ENCODE measurements at places on chromosomes 4 and X.

GRCh38 chr4:16083241-16084191 lies at the start of gene PROM1:
Gene PROM1 (minus strand): TSS chr4:16084023. CDS start chr4:16075906, 8,117 bp downstream.
- DNase-seq, result no peak

DNA sequence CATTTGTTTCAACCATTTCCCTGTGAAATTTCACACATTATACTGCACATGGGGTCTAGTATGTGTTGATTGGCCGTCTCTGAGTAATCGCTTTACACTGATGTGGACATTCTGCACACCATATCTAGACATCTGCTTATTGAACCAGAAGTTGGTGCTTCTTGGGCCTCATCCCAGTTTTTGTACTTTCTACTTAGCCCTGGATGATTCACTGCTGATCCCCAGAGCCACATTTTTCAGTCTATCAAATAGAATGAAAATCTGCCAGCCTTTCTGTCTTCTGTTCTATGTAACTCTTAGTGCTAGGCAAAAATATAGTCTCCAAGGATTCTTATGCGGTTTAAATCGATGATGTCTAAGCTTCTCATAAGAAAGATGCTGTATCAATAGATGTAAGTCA lies 40.5 kb upstream of the RELL1 start:
- DNase-seq, result no peak

DNA sequence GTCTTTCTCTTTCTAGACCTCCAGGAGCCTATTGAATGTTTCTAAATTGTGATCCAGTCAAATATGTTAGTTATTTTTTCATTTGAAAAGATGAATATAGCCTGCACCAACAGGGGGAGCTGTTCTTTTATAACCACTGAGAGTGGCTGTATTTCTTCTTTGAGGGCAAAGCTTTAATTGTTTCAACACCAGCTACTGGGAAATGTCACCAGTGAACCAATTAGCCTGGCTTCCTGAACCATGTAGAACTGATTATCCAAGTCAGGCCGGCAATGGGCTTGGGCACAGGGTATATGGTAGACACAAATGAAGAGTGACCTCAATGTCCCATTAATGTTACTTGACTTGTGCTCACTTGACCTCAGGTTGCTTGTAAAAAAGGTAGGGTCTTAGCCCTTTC lies 4.8 kb upstream of the DAPP1 start:
- no peak for DNase-seq

GRCh38 chrX:99301990-99302389 lies 1108.1 kb downstream of the PCDH19 start:
- DNase-seq, result no peak

DNA sequence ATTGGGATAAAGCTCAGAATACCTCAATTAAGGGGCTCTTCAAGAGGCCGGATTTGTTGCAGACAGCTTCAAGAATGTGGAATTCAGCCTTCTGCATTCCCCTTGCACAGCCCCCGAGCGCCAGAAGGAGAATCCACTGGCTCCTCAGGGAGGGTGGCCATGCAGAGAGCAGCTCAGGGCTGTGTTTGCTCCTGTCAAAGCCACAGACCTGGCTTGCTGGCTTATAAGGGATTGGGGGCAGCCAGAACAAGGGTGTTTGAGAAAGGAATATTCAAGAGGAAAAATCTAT lies 36.8 kb downstream of the ING2 start:
- no peak for DNase-seq

- DNase-seq, result no peak
Observed at GRCh38 chr4:98293104-98293887, 32.1 kb downstream of the RAP1GDS1 start.

GRCh38 chr4:73811841-73812240 lies 24.6 kb upstream of the CXCL6 start:
- DNase-seq, result no peak

- no peak for DNase-seq
Observed at GRCh38 chr4:106953036-106953705, 82.9 kb downstream of the DKK2 start.

- peak; percentile 81 for DNase-seq
Observed at GRCh38 chrX:69153060-69153730, 12.1 kb downstream of the PJA1 start.

- DNase-seq, result no peak
Observed at GRCh38 chr4:56821381-56822243, at the start of gene SPINK2. Gene SPINK2 (minus strand): TSS chr4:56821701. CDS start chr4:56821662, 39 bp downstream.

GRCh38 chrX:19810802-19811201 lies 76.6 kb downstream of the SH3KBP1 start:
- no peak for DNase-seq

- DNase-seq, result no peak
Observed at GRCh38 chrX:100479329-100479728, 69.3 kb upstream of the PCDH19 start.

- DNase-seq, result no peak
Observed at GRCh38 chr4:146368209-146368608, 153.5 kb downstream of the SLC10A7 start.

GRCh38 chr4:99395595-99396364 lies 39.4 kb downstream of the ADH7 start:
- no peak for DNase-seq

DNA sequence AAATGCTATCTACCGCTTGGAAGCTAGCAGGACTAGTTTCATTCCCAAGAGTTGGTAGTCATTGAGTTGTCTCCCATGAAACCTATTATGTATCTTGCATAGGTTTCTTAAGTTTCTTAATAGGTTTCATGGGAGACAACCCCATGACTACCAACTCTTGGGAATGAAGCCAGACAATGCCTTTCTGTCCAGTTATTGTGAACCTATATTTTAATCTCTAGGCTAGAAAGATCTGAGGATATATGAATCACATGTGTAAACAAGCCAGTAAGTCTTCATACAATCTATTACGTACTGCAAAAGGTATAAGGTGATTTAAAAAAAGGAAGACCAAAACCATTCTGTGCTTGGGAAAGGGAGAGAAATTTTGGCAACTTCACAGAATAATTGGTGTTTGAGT lies 162.6 kb downstream of the INPP4B start:
- no peak for DNase-seq

DNA sequence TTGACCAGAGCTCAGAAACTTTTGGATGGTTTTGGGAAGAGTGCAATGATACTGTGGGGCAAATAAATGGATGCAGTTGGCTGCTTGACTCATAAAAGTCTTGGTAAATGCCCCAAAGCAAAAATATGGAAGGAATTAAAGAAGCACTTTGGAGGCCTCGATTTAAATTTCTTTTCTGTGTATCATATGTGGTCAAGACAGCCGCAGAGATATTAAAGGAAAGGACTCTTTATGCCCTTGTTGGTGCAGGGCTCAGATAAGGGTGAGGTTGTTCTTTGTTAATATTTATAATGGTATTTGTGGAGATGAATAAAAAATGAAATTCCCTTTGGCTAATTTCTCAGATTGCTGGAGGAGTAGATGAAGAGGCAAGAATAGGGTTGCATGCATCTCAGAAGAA lies 90.2 kb downstream of the NHS start:
- DNase-seq, result no peak

- no peak for DNase-seq
Observed at GRCh38 chr4:92303621-92304027, at the start of gene GRID2. Gene GRID2 (plus strand): TSS chr4:92303966.

- DNase-seq, result no peak
Observed at GRCh38 chr4:145351162-145351561, 130.5 kb upstream of the SMAD1 start.

DNA sequence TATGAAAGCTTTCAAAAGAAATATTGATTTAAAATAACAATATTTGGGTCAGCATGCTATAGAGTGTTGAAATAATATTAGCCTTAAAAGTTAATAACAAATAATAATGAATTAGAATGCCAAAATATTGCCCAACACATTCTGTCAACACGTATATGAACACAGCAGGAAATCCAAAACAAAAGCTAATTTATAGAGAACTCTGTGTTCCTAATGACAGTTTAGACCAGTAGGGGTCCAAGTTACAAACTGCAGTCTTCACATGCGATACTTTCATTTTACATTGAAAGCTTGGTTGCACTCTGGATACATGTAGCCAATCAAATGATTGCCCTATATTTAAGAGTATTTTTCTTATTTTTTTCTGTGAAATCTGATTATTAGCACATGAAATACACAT lies 274.4 kb downstream of the DCTD start:
- no peak for DNase-seq

- no peak for DNase-seq
Observed at GRCh38 chr4:153963216-153963615, 174.3 kb upstream of the SFRP2 start.

- no peak for DNase-seq
Observed at GRCh38 chrX:150907474-150907873, 9.0 kb upstream of the CD99L2 start.

DNA sequence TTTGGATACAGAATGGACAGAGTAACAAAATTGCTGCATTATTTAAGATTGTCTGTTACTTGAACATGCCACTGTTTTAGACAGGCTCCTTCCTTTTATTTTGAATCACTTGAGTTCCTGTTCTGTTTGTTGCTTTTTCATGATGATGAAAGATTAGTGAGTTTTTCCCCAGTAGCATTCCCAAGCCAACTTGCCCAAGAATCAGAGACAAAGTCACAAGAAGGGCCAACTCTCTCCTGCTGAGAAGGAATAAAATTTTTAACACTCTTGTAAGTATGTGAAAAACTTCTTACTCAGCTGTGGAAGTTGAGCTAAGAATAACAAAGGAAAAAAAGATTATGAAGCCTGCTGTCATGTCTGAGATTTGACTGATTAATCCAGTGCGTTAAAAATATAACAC lies 104.2 kb downstream of the KLHL8 start:
- no peak for DNase-seq

DNA sequence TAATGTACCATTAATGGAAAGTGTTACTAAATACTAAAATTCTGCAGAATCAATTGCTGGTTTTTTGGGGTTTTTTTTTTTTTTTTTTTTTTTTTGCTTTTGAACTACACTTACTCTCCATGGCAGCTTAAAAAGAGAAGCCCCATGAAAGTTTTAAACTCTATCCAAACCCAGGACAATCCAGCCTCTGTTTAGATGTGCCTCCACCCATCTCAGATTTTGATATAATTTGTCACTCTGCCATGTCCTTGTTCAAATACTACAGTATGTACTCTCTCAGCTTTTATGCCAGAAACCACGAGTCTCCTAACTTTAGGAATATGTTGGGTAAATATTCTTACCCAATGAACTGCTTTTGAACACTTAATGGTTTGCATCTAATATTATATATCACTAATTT lies 84.2 kb downstream of the COL25A1 start:
- no peak for DNase-seq

GRCh38 chrX:123339221-123339905 lies 155.3 kb downstream of the GRIA3 start:
- DNase-seq, result no peak

DNA sequence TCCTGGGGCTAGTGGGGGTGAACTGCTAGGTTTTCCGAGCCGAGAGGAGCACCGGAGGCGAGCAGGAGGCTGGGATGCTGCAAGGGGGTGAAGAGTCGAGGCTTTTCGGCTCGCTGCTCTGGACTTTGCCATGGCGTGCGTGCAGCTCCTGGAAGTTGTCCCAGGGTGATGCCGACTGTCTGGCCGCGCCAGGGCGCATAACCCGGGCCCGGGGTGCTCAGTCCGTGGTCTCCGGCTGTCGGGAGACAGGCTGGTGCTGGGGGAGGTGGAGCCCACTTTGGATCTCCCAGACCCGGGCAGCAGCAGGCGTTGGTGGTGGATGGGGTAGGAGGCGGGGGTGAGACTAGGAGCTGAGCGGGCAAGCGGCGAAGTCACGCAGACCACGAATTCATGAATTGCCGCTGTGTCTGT lies 793 bp downstream of the GRIA3 start:
- DNase-seq, result no peak

DNA sequence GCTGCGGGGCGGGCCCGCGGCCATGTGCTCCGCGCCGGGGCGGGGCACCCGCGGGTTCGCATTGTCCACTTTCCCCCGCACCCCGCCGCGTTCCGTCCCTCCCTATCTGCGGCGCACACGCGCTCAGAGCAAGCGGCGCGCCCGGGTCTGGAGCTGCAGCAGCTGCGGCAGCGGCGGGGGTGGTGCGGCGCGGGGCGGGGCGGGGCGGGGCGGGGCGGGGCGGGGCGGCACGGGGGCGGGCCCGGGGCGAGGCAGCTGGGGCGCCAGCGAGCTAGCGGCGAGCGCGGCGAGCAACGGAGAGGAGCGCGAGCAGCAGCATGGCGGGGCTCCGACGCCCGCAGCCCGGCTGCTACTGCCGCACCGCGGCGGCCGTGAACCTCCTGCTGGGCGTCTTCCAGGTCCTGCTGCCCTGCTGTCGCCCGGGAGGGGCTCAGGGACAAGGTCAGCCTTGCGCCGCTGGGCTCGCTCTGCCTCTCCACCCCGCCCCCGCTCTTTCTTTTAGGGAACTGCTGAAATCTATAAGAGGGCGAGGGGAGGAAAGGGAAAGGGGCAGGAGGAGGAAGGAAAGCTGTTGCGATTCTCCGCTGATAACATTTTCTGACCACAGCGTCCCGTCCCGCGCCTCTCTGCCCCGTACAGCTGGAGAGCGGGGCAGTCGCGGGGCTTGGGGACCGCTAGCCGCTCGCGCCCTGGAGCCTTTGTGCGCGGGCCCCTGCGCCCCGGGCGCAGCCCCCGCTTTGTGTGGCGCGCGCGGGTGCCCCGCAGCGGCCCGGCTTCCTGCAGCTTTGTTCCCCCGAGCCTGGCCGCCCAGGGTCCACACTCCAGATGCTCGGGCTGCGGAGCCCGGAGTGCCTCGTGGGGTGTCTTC lies at the start of gene TMEM131L:
Gene TMEM131L, plus strand, starts transcription at position 280 of the 868 bp plus-strand sequence. Its CDS starts 38 bp downstream, at position 318.
- no peak for DNase-seq

GRCh38 chrX:41317477-41318208 lies 16.3 kb upstream of the DDX3X start:
- DNase-seq, result no peak

- DNase-seq, result no peak
Observed at GRCh38 chrX:129613596-129613995, 41.2 kb downstream of the APLN start.

- DNase-seq, result no peak
Observed at GRCh38 chr4:858831-859451, 33.0 kb upstream of the CPLX1 start.

- no peak for DNase-seq
Observed at GRCh38 chr4:5465529-5465928, 242.8 kb downstream of the EVC2 start.

DNA sequence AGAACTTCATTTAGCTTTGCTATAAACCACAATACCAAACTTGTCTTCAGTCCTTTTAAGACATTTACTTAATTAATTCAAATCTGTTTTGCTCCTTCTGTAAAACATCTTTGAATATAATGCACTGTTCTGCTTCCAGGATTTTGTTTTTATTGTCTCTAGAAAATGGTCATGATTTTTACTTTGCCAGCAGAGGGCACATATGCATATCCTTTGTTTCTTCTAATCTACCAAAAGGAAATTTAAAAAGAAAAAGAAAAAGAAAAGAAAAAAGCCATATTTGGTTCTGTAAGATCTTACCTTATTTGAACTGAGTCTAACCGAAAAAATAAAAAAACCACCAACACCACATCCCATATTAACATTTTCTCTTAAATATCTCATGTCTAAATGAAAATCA lies 101.9 kb upstream of the CCSER1 start:
- no peak for DNase-seq
